Kidney (tissue), 22 donors: ENCODE measurements at places on chromosomes 7 and 10. TPM values are rescaled to one million over a fixed set of nuclear protein-coding genes. Genes with fewer than 3 reads are reported as not detected.

Gene LOXL4
- polyA plus RNA-seq: 3.4 TPM

Gene SPOCK2
- 103 TPM for polyA plus RNA-seq

Gene GNGT1
- polyA plus RNA-seq: not detected

Gene SPDYE6
- polyA plus RNA-seq: not detected

Gene JAKMIP3
- 0.13 TPM for polyA plus RNA-seq

Gene PRLHR
- not detected for polyA plus RNA-seq

Gene RSPH10B
- polyA plus RNA-seq: not detected

Gene SH2B2
- 4.5 TPM for polyA plus RNA-seq

Gene DNAJC12
- polyA plus RNA-seq: 33.9 TPM

Gene NUTM2A
- polyA plus RNA-seq: 1.3 TPM

Gene PGAM2
- polyA plus RNA-seq: 37.7 TPM

Gene CYP26A1
- not detected for polyA plus RNA-seq

Gene OPN4
- polyA plus RNA-seq: not detected

Gene BAMBI
- 21.1 TPM for polyA plus RNA-seq

Gene ALDH18A1
- polyA plus RNA-seq: 23.6 TPM

Gene SLC13A4
- polyA plus RNA-seq: not detected

Gene NCF1
- 0.92 TPM for polyA plus RNA-seq

Gene MYO1G
- polyA plus RNA-seq: 0.60 TPM

Gene GIMAP8
- polyA plus RNA-seq: 10.2 TPM

Gene OTUD1
- 14.1 TPM for polyA plus RNA-seq
